ENCODE measurements at places on chromosomes 2 and 18. TPM values are rescaled to one million over a fixed set of nuclear protein-coding genes. Genes with fewer than 3 reads are reported as not detected.

LCT gene
- total RNA-seq = not detected

CYP26B1 gene
- 5.4 TPM for total RNA-seq

CAPN14 gene
- total RNA-seq = 0.35 TPM

PPIG gene
- 34.7 TPM for total RNA-seq

SLC23A3 gene
- total RNA-seq = 0.87 TPM

PROM2 gene
- total RNA-seq = 0.32 TPM

TMEM198 gene
- 2.7 TPM for total RNA-seq

HMSD gene
- not detected for total RNA-seq

MSTN gene
- total RNA-seq = not detected

NPC1 gene
- 10.9 TPM for total RNA-seq

SPATS2L gene
- 89.5 TPM for total RNA-seq

GAD1 gene
- not detected for total RNA-seq

ACADL gene
- total RNA-seq = 0.76 TPM

HRH4 gene
- total RNA-seq = 0.19 TPM

ANKRD44 gene
- 10.5 TPM for total RNA-seq

TTC27 gene
- total RNA-seq = 8.1 TPM

KRCC1 gene
- 23.8 TPM for total RNA-seq

SLC4A5 gene
- total RNA-seq = 1.1 TPM

NCKAP5 gene
- 4.3 TPM for total RNA-seq

IL36B gene
- not detected for total RNA-seq

KCNF1 gene
- total RNA-seq = 0.24 TPM

HNRNPLL gene
- total RNA-seq = 22.5 TPM

SCN9A gene
- 1.8 TPM for total RNA-seq

MAPK4 gene
- 34.1 TPM for total RNA-seq

PIK3C3 gene
- 30.6 TPM for total RNA-seq

ABCB6 gene
- total RNA-seq = 31.4 TPM
